Daoy (cell line): ENCODE measurements at places on chromosomes 5 and 9. TPM values are rescaled to one million over a fixed set of nuclear protein-coding genes. Genes with fewer than 3 reads are reported as not detected.

DDX41 gene
- total RNA-seq: 68.7 and 91.5 TPM in 2 replicates

DNA sequence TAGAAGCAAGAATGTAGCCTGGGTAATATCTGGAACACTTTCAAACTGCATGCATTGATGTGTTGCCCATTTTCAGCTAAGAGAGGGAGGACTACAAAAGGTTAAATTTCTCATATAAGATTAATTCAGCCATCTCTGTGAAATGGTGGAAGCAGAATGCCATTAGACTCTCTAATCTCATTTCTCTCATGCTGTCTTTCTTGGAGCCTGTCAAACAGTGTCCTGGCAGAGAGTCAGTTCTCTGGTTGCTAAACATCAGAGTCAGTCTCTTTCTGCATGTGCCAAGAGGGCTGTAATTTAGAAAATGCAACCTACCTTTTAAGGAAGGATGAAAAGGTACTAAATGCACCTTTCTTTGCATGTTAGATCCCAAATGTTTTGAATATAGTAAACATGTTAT is 910 bp upstream of the GARNL3 start:
- DNase-seq: no peak

STPG3 gene
- not detected in 2 replicates for total RNA-seq

NR4A3 gene
- 0.17 and 0.24 TPM in 2 replicates for total RNA-seq

SLC36A3 gene
- not detected in 2 replicates for total RNA-seq

DNA sequence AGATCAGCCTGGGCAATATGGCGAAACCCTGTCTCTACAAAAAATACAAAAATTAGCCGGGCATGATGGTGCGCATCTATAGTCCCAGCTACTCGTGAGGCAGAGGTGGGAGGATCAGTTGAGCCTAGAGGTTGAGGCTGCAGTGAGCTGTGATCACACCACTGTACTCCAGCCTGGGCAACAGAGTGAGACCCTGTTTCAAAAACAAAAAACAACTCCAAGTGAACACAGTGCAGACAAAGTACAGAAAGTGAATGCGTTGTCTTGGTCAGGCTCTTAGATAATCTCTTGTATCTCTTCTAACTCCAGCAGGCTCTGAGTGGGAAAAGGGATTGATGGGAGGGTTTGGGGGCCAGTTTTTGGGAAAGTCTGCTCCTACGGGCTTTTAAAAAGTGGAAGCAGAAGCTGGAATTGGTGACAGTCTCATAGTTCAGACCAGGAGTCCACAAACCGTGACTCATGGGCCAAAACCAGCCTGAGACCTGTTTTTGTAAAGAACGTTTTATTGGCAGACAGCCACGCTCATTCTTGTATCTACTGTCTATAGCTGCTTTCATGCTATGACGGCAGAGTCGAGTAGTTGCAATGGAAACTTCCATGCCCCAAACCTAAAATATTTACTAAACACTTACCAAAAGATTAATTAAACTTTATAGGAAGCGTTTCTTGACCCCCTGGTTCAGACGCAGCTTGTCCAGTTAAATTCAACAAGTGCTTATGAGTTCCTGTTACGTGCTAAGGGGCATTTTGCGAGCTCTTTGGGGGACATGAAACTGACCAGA is 32.9 kb downstream of the NDST1 start:
- DNase-seq: peak; percentile 82

SPATA31D3 gene
- total RNA-seq: not detected in 2 replicates

- no peak for DNase-seq
Observed at GRCh38 chr9:32647671-32648070, 12.2 kb upstream of the TAF1L start.

DNA sequence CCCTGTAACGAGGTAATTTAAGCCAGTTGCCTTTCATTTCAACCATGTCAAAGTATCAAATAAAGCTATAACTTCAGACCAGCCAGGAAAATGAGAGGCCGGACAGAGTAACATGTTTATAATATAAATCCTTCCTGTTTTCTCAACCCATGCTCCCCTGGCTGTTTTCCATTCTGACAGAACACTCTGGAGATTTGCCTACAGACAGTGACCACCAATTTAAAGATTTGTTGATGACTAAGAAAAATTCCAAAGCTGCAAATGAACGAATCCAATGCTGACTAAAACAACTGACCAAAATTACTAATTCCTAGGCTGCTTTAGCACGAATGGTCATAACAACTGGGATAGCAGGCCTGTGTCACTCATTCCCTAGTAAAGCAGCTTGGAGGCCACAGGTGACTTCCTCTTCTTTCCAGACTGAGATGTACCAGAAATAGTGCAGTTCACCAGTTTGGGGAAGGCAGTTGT is 141.4 kb downstream of the AOPEP start:
- DNase-seq: peak; percentile 92

PCDHGA5 gene
- total RNA-seq: 0.23 and 0.39 TPM in 2 replicates

DNA sequence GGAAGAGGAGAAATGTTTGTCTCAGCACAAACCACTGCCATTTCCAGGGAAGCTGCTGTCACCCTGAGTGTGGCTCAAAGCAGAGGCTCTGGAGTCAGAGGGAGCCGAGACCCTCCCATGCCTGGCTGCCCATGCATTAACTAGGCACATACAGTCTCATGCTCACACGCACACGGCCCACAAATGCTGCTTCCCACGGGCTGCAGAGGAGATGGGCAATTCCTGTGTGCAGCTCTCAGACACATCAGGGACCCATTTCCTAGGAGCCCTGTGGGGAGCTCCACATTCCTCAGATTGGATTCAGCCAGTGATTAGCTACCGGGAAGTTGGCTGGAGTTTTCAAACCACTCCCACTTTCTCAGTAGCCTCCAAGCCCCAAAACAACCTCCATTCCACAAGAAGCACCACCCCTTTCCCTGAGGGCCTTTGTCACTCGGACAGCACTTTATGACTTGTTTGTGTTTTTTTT is 9.1 kb upstream of the PTGES start:
- peak; percentile 46 for DNase-seq

KIF4B gene
- total RNA-seq: 0.17 TPM in 1 of 2 replicates, not detected in the other

DNA sequence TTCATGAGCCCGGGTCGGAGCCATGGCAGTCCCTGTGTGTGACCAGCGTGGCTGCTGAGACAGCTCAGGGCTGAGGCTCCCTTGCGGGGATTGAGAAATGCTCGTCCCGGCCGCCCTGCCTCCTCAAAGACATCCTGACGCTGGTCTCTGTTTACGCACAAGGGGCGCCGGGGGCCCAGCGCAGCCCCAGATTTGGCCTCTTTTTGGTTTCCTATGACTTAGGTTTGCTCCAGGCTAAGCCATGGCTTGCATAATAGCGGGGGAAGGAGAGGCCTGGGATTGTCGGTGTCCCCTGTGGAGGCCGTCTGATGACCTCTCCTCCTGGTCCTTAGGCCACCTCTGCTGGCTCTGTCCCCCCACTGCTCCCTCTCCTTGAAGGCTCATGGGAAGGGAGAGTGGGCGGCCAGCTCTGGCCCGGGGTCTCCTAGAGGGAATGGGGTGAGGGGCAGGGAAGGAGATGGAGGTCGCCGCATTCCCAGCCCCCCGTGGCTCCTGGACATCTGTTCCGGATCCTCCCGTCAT is 3.5 kb downstream of the LAMC3 start:
- no peak for DNase-seq
